Cardiac fibroblast (primary cell): ENCODE measurements at places on chromosomes 3 and 15.

DNA sequence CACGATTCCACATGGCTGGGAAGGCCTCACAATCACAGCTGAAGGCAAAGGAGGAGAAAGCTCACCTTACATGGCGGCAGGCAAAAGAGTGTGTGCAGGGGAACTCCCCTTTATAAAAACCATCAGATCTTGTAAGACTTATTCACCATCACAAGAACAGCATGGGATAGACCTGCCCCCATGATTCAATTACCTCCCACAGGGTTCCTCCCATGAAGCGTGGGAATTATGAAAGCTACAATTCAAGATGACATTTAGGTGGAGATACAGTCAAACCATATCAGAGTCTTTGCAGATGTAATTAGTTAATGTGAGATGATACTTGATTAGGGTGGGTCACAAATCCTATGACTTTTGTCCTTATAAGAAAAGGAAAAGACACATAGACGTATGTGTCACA, 688.9 kb downstream of the GBE1 start:
- DNase-seq = no peak

GRCh38 chr3:138417559-138417982, 16.8 kb upstream of the ESYT3 start:
- peak; percentile 86 for DNase-seq

GRCh38 chr3:121155028-121155427, 247.0 kb downstream of the STXBP5L start:
- DNase-seq = no peak

DNA sequence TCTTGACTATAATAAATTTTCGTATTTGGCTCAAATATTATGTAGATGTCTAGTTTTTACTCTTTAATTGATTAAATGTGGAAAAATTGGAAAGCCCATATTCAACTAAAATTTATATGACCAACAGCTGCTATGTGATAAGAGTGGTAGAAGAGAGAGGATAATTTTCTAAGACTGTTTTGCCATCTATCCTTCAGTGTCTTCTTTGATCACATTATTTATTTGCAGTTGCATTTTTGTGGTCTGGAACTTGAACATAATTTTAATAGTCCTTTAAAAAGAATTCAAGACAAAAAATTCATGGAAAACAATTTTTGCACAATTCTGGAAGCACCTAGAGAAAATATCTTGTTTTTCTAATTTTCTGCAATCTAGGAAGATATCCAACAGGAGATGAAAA, 213.3 kb upstream of the THBS1 start:
- no peak for DNase-seq

GRCh38 chr3:115725800-115726199, 102.5 kb downstream of the GAP43 start:
- no peak for DNase-seq

GRCh38 chr3:65595222-65596028, 443.3 kb downstream of the MAGI1 start:
- DNase-seq = no peak

DNA sequence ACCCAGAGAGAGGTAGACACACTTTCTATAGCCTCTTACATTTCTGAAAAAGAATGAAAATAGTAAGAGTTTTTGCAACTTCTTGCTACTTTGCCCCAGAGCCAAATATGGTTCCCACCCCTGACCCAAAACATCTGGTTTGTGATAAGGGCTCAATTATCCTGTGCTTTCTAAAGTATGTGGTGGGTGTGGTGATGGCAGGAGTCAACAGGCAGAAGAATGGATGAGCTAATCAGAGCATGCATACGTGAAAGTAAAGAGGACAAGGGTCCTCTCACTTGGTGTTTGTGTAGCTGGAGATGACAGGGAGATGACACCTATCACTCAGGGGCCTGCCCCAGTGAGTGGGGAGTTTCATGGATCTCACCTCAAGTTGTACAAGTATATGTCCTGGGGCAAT, 19.1 kb downstream of the KBTBD8 start:
- no peak for DNase-seq

DNA sequence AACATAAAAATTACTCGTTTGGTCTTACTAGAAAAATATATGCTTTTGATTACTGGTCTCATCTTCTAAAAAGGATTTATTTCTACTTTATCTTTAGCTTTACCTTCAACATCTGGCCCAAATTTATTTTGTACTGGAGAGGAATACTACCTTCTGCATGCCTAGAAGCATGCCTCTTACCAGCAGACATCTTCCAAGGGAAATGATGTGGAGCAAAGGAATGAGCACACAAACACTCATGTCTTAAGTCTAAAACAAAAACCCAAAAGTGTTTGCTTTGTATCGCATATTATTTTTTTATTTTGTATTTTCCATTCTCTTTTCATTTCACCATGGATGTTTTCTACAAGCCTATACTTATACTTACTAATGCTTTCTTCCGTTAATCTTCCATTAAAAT, 304.6 kb upstream of the KCNMB2 start:
- DNase-seq = peak; percentile 54

- no peak for DNase-seq
Measured at GRCh38 chr15:24678485-24678884, 2.9 kb downstream of the NPAP1 start.

GRCh38 chr3:118986734-118987133, 47.9 kb downstream of the IGSF11 start:
- DNase-seq = no peak

DNA sequence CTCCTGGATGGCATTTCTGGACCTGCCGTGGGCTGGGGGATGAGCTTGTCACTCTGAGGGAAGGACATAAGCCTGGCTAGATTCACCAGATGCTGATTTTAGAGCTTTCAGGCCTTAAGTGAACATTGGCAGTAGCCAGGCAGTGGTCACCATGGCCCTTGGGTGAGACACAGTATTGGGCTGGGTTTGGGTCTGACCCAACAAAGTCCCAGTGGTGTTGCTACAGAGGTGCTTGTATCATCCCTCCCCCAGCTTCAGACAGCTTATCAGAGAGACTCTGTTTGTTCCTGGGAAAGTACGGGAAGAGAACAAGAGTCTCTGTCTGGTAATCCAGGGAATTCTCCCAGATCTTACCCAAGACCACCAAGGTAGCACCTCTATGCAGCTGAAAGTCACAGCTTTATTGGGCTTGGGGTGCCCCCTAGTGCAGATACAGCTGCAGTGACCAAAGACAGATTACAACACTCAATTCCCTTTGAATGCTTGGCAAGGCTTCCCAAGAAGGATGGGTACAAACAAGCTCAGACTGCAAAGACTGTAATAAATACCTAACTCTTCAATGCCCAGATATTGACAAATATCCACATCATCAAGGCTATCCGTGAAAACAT, 9.8 kb upstream of the RUVBL1 start:
- peak; percentile 82 for DNase-seq
